ENCODE measurements at places on chromosomes 1 and 21. TPM values are rescaled to one million over a fixed set of nuclear protein-coding genes. Genes with fewer than 3 reads are reported as not detected.

DNA sequence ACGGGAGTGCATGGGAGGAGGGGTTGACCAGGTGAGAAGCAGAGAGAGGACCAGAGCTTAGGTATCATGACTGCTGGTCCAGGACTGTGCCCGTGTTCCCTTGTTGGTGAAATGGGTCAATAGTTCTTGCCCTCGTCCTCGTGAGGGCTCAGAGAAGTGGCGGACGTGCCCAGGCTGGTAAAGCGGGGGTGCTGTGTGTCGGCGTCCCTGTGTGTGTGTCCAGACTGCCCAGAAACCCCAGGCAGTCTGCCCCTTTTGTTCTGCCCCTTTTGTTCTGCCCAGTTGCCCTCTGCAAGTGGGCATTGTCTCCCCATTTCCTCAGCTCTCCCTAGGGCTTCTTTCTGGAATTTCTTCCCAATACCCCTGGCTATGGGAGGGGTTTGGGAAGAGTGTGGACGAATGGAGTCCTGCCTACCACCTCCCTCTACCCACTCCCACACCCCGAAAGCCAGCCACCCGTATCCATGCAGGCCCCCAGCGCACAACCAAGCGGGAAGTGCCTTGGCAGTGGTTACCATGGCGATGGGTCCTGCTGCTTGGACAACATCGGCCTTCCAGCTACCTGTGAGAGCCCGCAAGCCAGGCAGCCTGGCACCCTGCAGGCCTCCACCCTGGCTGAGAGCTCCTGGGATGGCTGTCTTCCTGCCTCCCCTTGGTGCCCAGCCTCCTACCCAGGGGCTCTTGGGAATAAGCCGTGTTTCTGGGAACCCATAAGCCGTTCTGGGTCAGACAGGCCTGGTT, 34.7 kb downstream of the ACOT11 start:
- H3K27me3 ChIP-seq, result peaks cover 2% of the 10 kb centered on the region
- H3K27ac ChIP-seq, result no peak overlapping the region
- H3K4me3 ChIP-seq, result no peak overlapping the region
- DNase-seq, result no peak
- H3K4me1 ChIP-seq, result peaks cover 3% of the 10 kb centered on the region
- H3K36me3 ChIP-seq, result no peaks in the 10 kb centered on the region

- H3K27ac ChIP-seq, result no peak overlapping the region
- H3K4me1 ChIP-seq, result peaks cover 6% of the 10 kb centered on the region
- no peaks in the 10 kb centered on the region for H3K27me3 ChIP-seq
- no peak for DNase-seq
- no peak overlapping the region for H3K4me3 ChIP-seq
Observed at GRCh38 chr1:15972409-15972808, 3.5 kb downstream of the ZBTB17 start.

DNA sequence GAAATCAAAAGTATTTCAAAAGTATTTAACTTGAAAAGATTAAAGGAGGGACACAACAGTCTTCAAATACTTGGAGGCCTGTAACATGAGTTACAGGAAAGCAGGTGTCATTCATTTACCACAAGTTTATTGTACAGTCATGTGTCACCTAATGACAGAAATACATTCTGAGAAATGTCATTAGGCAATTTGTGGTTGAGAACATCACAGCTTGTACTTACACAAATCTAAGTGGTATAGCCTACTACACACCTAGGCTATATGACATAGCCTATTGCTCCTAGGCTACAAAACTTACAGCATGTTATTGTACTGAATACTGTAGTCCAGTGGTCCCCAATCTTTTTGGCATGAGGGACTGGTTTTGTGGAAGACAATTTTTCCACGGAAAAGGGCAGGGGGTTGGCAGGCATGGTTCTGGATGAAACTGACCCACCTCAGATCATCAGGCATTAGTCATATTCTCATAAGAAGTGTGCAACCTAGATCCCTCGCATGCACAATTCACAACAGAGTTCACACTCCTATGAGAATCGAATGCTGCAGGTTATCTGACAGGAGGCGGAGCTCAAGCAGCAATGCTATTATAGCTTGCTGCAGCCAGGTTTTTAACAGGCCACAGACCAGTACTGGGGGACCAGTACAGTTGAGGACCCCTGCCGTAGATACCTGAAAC, 25.0 kb upstream of the PHTF1 start:
- H3K4me1 ChIP-seq, result peaks cover 14% of the 10 kb centered on the region
- no peak overlapping the region for H3K4me3 ChIP-seq
- no peaks in the 10 kb centered on the region for H3K27me3 ChIP-seq
- peak; percentile 11 for DNase-seq
- no peaks in the 10 kb centered on the region for H3K36me3 ChIP-seq

DNA sequence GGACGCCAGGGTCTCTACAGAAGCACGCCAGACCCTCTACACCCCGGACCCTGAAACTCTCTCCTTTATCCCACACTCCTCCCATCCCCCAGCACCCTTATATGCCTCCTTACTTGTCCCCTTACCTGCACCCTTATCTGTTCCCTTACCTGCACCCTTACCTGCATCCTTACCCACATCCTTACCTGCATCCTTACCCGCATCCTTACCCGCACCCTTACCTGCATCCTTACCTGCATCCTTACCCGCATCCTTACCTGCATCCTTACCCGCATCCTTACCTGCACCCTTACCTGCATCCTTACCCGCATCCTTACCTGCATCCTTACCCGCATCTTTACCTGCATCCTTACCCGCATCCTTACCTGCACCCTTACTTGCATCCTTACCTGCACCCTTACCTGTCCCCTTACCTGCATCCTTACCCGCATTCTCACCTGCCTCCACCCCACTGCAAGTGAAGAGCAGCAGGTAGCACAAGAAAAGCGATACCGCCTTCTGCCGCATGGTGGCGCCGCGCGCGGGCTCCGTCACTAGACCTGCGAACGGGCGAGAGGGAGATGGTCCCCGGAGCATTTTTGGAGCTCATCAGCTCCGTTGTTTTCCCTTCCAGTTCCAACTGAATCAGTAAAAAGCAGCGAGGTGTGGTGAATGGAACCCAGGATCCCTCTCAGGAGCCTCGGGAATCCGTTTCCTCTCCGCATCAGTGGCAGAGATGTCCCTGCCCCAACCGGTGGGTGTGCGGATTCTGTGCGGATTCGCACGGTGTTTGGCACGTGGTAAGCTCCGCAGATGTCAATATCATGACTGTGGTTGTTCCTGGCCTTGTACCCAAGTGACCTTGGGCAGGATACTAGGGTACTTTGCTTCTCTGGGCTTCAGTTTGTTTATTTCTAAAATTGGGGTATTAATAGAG, 2.9 kb downstream of the IFI6 start:
- H3K27me3 ChIP-seq, result no peaks in the 10 kb centered on the region
- peaks cover 5% of the 10 kb centered on the region for H3K4me1 ChIP-seq
- H3K36me3 ChIP-seq, result no peaks in the 10 kb centered on the region
- peak; percentile 45 for DNase-seq
- H3K4me3 ChIP-seq, result peak overlapping the region; percentile 48

DNA sequence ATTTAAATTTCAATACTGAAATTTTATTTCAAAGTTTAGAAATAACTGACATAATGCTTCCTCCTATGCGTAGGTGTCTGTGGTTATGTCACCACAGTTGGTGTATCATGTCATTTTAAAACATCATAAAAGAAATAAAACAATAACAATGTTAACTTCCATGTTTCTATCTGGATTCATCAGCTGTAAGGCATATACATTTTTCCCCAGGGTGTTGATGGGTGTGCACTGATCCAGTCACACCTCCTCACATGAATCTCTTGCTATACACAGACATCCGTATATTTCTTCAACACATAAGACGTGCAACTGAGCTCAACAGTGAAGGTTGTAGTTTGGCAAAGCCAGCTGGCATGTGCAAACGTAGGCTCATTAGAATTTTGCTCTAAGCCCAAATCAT, 6.2 kb downstream of the KCNA3 start:
- DNase-seq, result no peak
- no peak overlapping the region for H3K27ac ChIP-seq

HMCN1 gene
- 7.8 TPM for total RNA-seq

- H3K4me1 ChIP-seq, result peaks cover 9% of the 10 kb centered on the region
- no peak for DNase-seq
- no peak overlapping the region for H3K4me3 ChIP-seq
- H3K27me3 ChIP-seq, result peaks cover 4% of the 10 kb centered on the region
- no peak overlapping the region for H3K27ac ChIP-seq
- H3K36me3 ChIP-seq, result no peaks in the 10 kb centered on the region
Observed at GRCh38 chr1:41915786-41916571, 2.7 kb downstream of the HIVEP3 start.

DNA sequence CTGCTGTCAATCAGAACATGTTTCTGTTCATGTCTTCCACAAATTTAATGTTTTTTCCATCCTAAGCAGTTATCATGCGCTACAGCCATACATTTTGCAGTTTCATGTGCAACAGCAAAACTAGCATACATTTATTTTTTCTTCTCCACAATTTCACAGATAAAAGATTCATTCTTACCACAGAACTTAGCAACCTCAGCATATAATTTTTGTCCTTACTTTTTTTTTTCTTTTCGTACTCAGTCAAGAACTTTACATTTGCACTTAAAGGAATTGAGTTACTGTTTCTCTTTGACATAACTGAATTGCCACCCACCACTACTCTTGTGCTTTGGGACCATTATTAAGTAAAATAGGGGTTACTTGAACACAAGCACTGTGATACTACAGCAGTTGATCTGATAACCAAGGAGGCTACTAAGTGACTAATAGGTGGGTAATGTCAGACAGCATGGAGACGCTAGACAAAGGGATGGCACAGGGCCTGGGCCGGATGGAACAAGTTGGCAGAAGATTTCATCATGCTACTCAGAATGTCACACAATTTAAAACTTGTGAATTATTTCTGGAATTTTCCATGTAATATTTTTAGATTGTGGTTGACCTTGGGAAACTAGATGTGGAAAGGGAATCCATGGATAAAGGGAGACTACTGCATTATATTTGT, 50.2 kb upstream of the LHX8 start:
- DNase-seq, result no peak
- H3K27me3 ChIP-seq, result no peaks in the 10 kb centered on the region
- no peaks in the 10 kb centered on the region for H3K36me3 ChIP-seq
- H3K4me1 ChIP-seq, result no peaks in the 10 kb centered on the region
- H3K27ac ChIP-seq, result no peak overlapping the region

- H3K27ac ChIP-seq, result no peak overlapping the region
- H3K27me3 ChIP-seq, result no peaks in the 10 kb centered on the region
- DNase-seq, result no peak
- no peaks in the 10 kb centered on the region for H3K36me3 ChIP-seq
Observed at GRCh38 chr1:38210021-38210894, 163.7 kb upstream of the POU3F1 start.

- H3K4me3 ChIP-seq, result no peak overlapping the region
- no peaks in the 10 kb centered on the region for H3K4me1 ChIP-seq
- H3K27ac ChIP-seq, result no peak overlapping the region
- H3K36me3 ChIP-seq, result no peaks in the 10 kb centered on the region
- DNase-seq, result no peak
Observed at GRCh38 chr21:42454786-42455185, 41.2 kb downstream of the RSPH1 start.

AUNIP gene
- 5.0 TPM for total RNA-seq

- H3K27me3 ChIP-seq, result no peaks in the 10 kb centered on the region
- H3K27ac ChIP-seq, result no peak overlapping the region
- no peaks in the 10 kb centered on the region for H3K36me3 ChIP-seq
- H3K4me1 ChIP-seq, result no peaks in the 10 kb centered on the region
Observed at GRCh38 chr1:213585959-213586586, 401.7 kb upstream of the PROX1 start.

DNA sequence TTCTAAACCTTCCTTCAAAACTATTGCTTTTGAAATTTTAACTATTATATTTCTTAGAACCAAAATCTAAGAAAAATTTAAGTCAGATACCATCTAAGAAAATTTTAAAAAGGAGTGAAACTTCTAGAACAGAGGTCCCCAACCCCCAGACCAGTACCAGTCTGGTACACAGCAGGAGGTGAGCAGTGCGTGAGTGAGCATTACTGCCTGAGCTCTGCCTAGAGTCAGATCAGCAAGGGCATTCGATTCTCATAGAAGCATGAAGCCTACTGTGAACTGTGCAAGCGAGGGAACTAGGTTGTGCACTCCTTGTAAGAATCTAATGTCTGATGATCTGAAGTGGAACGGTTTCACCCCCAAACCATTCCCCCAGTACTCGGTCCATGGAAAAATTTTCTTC, 106.7 kb downstream of the VAV3 start:
- H3K36me3 ChIP-seq, result no peaks in the 10 kb centered on the region
- H3K4me3 ChIP-seq, result no peak overlapping the region
- H3K27ac ChIP-seq, result no peak overlapping the region
- DNase-seq, result no peak
- no peaks in the 10 kb centered on the region for H3K27me3 ChIP-seq

GRCh38 chr1:87186346-87186745, 142.3 kb upstream of the LMO4 start:
- H3K27me3 ChIP-seq, result peaks cover 3% of the 10 kb centered on the region
- no peak overlapping the region for H3K4me3 ChIP-seq
- H3K4me1 ChIP-seq, result no peaks in the 10 kb centered on the region
- DNase-seq, result no peak
- no peaks in the 10 kb centered on the region for H3K36me3 ChIP-seq

RIMKLA gene
- not detected for total RNA-seq

- H3K36me3 ChIP-seq, result no peaks in the 10 kb centered on the region
- no peak overlapping the region for H3K4me3 ChIP-seq
- H3K4me1 ChIP-seq, result peaks cover 9% of the 10 kb centered on the region
- no peak for DNase-seq
- H3K27ac ChIP-seq, result no peak overlapping the region
Observed at GRCh38 chr1:119811985-119812557, 811 bp upstream of the REG4 start.

GRCh38 chr1:243842978-243843511, 7.0 kb downstream of the AKT3 start:
- H3K36me3 ChIP-seq, result no peaks in the 10 kb centered on the region
- peaks cover 5% of the 10 kb centered on the region for H3K4me1 ChIP-seq
- peak; percentile 89 for DNase-seq
- peak overlapping the region; percentile 25 for H3K4me3 ChIP-seq
- H3K27ac ChIP-seq, result peak overlapping the region; percentile 78

POU3F1 gene
- total RNA-seq, result not detected

GRCh38 chr1:145795257-145795881, 28.5 kb downstream of the RNF115 start:
- H3K4me1 ChIP-seq, result peaks cover under 1% of the 10 kb centered on the region
- no peak for DNase-seq
- H3K36me3 ChIP-seq, result peaks cover 12% of the 10 kb centered on the region
- no peak overlapping the region for H3K4me3 ChIP-seq
- H3K27ac ChIP-seq, result no peak overlapping the region

DNA sequence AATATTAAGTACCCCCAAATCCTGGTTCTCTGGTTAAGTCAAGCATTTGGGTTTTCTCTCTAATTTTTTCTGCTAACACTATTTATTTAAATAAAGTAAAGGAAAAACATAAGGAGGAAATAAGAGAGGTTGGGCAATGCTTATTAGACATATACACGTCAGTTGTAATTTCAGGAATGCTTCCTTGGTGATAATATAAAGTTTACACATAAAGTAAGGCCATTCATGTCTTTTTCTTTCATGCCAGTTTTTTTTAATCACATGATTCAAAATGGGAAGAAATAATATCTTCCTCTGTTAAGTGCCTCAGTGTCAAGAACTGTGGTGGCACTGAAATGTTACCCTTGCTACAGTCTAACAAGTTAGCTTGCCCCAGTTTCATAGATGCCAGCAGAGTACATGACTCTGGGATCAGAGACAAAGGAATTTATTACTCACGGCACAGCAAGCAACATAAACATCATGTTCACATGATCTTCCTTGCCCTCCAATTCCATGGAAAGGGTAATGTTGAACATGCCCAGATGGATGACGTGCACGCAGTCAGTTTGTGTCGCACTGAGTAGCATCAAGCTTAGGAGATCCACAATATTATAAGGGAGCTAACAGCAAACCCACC, 184.9 kb downstream of the PLA2G4A start:
- peaks cover 8% of the 10 kb centered on the region for H3K4me1 ChIP-seq
- H3K4me3 ChIP-seq, result no peak overlapping the region
- peak; percentile 59 for DNase-seq
- H3K27me3 ChIP-seq, result no peaks in the 10 kb centered on the region
- no peaks in the 10 kb centered on the region for H3K36me3 ChIP-seq

TTC39A gene
- 0.72 TPM for total RNA-seq

AVPR1B gene
- not detected for total RNA-seq

Data from IMR-90 (cell line).